ENCODE measurements at places on chromosomes 12 and 14.

DNA sequence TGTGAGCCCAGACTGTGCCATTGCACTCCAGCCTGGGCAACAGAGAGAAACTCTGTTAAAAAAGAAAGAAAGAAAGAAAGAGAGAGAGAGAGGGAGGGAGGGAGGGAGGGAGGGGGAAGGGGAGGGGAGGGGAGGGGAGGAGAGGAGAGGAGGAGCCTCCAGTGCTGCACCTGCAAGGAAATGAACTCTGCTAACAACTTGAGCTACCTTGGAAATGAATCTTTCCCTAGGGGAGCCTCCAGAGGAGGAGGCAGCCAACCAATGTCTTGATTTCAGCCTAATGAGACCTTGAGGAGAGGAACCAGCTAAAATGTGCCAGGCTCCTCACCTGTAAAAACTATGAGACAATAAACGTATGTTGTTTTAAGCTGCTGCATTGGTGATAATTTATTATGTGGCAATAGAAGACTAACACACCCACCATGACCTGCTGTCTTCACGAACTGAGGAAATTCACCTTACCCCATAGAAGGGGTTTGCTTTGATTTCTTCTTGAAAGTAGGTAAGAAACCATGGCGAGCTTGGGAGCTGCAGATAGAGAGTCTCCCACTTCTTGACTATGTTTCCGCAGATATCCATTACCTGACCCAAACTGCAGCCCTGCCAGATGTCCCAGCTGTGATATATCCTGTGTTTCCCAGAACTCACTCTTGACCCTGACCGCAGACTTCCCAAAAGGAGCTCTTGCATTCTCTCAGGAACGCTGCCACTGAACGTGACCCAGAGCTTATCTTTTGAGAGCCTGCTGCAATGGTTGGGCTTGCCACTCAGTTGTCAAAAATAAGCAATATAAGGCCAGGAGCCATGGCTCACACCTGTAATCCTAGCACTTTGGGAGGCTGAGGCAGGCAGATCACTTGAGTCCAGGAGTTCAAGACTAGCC is 31.5 kb upstream of the TMPO start:
- DNase-seq = no peak

DNA sequence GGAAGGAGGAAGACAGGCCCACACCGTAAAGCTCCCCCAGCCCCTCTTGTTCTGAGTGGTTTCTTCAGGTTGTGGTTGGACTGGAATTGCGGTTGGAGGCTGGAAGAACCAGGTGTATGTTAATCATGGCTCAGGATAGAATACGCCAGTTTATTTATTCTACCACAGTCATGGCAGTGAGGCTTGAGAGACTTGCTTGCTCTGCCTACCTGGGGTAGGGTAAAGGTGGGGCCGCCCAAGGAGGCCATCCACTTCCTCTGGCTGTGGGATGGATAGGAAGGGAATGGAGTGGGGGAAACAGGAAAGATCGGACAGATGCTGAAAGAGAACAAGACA is 8.1 kb downstream of the SHMT2 start:
- DNase-seq = no peak

DNA sequence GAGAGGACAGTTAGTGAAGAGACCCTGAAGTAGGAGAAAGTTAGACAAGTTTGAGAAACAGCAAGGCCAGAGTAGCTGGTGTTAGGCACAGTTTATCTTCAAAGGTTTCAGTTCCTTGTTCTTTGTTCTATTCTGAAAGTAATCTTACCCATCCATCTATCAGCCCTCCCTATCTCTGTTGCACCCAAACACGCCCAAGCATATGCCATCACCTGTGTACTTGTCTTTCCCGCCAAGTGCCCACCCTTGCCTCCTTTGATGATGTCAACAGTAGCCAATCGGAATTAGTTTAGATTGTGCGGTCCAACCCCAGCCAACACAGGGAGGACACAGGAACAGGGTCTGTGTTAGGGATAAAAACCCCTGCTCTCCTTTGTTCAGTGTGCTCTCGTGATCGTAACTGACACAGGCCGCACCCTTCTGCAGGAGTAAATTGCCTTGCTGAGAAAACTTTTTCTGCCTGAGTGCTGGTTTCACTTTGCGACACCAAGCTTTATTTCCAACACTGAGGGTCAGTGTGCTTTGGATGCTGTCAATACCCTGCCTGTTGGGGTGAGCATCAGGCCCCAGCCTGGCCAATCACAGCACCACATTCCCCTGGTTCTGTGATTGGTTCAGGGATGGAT is 4.7 kb upstream of the TMEM229B start:
- DNase-seq = no peak

DNA sequence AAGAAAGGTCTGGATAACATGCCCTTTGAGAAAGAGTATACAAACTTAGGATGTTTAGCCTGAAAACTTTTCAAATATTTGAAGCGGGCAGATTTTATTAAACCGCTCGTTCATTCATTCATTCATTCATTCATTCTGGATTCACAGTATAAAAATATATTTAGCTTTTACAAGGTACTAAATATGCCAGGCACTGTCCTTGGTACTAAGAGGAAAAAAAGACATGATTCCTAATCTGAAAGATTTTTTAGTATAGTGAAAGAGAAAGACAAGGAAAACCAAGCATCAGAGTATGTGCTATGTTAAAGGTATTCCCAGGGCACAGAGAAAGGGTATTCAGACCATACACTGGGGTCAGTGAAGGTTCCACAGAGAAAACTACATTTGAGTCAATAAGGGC is 299.7 kb downstream of the BCAT1 start:
- DNase-seq = no peak

DNA sequence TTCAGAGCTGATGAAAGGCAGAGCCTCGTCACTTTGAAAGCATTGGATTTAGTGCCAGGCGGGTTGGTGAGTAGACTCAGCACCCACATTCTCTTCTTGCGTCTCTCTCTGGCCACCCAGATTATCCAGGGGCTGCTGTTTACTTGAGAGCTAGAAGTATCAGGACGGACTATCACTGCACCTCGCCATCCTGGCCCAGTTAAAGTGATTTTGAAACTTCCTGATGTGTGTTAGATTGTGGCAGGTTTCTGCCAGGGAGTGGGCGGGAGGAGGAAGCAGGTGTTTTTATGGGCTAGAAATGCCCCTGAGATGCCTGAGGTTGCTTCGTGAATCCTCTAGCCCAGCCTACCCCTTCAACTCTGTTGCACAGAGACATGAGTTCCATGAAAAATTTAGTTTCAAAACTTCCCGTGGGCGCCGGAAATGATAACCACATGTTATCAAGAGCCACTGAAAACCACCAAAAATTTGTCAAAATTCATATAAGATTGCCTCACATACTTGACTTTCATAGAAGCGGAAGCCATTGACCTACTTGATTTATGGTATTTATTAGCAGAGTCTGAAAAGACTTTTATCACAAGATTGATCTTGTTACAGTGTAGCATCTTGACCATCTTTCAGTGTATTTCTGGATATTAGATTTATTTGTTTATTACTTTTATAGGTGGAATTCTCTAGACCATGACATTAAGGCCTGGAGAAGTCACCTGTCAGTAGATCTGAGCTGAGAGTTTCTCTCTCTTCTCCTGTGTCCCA is 466.0 kb downstream of the RAD51B start:
- DNase-seq = peak; percentile 79

- no peak for DNase-seq
These were observed 13.5 kb downstream of the FOS start for GRCh38 chr14:75292101-75292563.

DNA sequence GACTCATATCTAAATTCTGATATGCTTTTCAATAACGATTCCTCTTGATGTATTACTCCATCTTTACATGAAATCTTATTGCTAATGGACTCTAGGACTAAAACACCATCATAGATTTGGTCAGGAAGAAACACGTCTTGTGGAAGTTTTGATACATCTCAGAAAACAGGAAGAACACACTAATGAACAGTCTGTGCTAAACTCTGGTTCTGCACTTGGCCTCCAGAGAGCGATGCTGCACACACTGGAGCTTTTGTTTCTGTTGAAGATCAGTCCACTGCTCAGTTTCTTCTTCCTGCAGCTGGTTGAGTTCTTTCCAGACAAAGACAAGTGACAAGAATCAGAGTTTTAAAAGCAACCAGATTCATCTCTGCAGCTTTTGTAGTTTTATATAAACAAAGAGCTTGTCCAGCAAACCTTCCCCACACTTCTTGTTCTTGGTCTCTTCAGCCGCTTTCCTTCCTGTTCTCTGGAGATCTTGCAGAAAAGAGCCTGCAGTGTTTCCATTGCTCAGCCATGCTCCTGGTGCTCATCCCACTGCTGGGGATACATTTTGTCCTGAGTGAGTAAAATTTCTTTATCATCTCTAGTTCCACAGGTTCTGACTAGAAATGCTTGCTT is 229.1 kb upstream of the OR4E1 start:
- peak; percentile 50 for DNase-seq

DNA sequence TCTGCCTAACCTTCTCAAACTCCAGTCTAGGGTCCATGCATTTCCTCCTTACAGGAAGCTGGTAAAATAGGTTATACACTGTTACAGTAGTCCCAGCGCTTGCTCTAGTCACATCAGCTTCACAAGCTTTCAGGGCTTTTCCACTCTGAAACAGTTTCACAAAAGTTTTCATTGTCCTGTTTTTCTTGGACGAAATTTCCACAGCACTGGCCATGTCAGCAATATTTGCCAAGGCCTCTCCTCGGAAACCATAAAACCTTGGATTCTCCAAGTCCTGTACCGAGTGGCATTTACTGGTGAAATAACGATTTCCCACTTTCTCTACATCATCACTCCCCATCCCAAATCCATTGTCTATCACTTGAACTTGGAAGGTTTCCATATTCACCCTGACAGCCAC is 2.1 kb downstream of the MLH3 start:
- DNase-seq = no peak

DNA sequence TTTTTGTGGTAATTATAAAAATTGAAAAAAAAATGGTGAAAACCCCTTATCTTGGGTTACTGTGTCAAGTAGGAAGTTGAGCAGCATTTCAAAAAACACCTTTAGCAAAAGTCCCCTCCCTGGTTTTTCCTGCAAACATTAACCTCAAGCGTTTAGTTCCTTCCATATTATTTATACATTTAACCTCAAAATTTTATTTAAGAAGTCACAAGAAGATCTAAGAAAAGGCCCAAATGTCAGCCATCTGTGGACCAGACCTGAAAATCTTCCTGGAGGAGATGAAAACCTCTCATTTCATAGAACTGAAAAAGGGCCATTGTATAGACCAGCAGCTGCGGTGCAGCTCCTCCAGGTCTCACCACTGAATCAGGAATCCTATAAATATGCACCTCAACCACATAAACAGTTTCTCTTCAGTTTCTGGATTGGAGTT is 40.4 kb upstream of the BTG1 start:
- no peak for DNase-seq

GRCh38 chr12:123363740-123364531 is 711 bp downstream of the SBNO1 start:
- DNase-seq = no peak

GRCh38 chr12:116490471-116490870 is 68.7 kb upstream of the MAP1LC3B2 start:
- no peak for DNase-seq

GRCh38 chr12:26817183-26817591 is 15.8 kb downstream of the ITPR2 start:
- no peak for DNase-seq

DNA sequence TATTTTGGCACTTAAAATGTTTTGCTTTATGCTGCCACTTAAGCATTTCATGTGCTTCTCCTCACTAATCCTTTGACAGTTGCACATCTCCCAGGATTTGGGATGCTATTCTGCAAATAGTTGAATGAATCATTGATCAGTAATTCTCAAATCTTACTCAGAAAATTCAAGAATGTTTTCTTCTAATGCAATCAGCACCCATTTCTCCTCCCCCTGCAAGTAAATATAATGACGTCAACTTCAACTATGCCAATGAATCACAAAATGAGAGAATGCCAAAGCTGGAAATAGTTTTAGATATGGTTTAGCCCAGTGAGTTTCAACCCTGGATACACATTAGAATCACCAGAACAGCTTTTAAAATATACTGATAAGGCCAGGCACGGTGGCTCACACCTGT is 2.1 kb upstream of the BLOC1S1 start:
- no peak for DNase-seq

- DNase-seq = no peak
These were observed 366.5 kb upstream of the CCDC196 start for GRCh38 chr14:66119606-66120231.

- no peak for DNase-seq
These were observed 46.5 kb downstream of the NR1H4 start for GRCh38 chr12:100520048-100520769.

DNA sequence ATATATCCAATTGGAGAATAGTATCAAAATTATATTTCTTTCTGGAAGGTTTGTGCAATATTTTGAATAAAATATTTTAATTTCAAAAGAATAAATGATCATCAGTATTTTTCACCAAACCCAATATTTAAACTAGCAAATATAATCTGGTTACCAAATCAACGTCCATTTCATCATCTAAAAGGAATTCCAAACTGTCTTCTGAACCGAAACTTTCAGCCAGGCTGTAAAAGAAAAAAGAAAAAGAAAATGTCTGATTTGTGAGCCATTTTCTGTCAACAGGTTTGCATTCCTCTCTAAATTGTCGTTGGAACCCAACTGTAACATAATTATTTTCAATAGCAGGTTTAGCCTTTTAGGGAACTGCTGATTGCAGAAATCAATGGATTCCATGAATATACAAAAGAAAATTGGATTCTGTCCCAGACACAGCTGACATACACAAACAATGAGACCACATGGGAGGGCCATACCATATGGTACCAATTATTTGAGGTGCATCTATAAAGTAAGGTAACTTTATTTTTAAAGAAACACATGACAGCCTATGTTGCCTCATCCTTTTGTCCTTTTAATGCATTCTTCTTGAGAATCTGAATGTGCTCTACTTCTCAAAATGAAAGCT is 22.7 kb downstream of the SNRPF start:
- DNase-seq = no peak

DNA sequence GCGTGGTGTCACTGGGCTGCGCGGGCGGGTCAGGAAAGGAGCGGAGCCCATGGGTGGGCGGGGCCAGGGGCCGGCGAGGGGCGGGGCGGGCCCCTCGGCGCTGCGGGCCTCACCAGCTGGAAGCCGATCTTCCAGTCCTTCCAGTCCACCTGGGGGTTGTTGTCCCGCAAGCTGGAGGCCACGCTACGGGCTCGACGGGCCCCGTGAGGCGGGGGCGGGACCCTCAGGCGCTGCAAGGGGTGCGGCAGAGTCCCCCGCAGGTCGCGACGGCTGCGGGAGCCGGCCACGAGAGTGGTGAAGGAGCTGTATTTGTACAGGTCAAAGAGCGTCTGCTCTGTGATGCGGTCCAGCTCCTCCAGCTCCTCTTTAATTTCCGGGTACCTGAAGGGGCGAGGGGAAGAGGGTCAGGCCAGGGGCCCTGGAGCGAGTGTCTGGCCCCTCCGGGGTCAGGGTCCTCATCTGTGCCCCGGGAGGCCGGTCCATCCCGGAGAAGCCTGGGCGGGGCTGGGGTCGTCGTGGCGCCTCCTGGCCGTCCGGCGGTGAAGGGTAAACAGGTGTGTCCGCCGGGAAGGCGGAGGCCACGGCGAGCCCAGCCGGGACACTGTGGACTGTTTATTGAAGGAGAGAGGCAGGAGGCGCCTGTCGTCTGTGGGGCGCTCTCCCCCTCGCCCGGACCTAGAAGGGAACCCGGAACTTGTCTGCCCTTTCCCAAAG is 11.9 kb downstream of the SCNN1A start:
- peak; percentile 64 for DNase-seq
